ENCODE measurements at places on chromosomes 12 and 14. TPM values are rescaled to one million over a fixed set of nuclear protein-coding genes. Genes with fewer than 3 reads are reported as not detected.
A peak's percentile ranks its signal among the peaks of the same experiment; 100 is the strongest.

OR6C74 gene
- total RNA-seq: not detected

PTPRO gene
- not detected for total RNA-seq

FGF6 gene
- total RNA-seq: not detected

HPD gene
- 0.12 TPM for total RNA-seq

FGF23 gene
- not detected for total RNA-seq

GOLGA3 gene
- 48.9 TPM for total RNA-seq

GPRC5A gene
- total RNA-seq: 53.5 TPM

CEBPE gene
- total RNA-seq: not detected

ST8SIA1 gene
- 0.34 TPM for total RNA-seq

KRT3 gene
- not detected for total RNA-seq

GRCh38 chr14:68217791-68218340 is 398.3 kb downstream of the RAD51B start:
- DNase-seq: no peak

DNA sequence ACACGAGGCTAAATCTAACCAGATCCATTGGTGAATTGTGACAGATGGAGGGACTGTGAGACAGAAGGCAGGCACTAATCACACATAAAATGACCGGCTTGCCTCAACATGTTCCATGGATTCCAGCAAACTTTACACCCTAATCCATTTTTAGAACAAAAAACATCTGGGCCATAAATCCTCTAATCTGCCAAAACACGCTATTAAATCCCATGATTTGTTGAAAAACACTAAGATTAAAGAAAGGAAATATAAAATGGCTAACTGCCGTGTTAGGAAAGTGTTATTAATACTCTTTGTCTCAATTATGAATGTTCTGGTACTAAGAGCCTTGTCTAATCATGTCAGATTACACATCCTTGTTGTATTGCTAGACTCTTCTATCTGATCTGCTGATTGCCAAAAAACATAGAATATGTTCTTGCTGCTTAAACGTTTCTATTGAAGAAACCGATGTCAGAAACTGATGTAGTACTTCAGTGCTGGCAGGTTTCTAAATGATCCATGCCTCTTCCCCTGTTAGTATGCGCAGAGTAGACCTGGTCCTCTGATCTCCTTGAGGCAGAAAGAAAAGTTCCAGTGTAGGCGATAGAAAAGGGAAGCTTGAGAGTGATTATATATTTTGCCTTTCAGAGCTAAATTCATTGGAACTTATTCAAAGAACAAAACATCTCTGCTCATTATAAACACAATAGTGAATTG is 384.9 kb downstream of the SOX5 start:
- no peak for DNase-seq

DNA sequence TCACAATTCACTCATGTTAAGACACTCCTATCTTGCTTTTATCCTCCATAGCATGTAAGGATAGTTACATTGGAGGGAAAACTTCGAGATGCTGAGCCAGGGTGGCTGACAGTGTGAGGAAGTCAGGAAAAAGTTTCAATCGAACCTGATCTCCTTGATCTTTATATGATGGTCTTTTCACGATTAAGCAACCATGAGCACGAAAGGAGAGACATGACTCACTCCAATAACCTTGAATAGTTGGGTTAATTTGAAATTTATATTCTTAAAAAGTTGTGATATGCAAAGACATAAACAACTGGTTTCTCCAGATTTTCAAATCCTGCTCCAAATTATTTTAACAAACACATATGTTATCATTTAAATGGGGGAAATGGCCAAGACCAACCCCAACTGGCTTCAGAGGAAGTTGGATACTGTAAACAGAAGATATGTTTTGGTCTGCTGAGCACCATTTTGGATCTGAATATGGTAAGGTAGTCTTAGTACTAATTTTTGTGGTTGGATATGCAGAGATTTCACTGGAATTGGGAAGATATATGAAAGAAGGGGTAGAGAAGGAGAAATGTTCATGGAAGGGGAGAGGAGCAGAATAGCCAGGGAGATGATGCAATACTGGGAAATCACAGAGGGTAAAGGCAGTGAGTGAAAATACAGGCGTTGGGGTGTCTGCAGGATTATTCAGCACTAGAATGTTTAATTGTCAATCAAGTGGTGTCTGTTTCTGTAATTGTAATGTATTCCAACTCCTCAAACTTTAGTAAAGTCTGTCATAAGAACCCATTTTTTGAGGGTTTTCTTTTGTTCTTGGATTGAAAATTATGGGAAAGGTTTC is 185.2 kb upstream of the SLC38A2 start:
- no peak for DNase-seq

GRCh38 chr12:78420991-78421390 is 443.6 kb upstream of the SYT1 start:
- no peak for DNase-seq

DNA sequence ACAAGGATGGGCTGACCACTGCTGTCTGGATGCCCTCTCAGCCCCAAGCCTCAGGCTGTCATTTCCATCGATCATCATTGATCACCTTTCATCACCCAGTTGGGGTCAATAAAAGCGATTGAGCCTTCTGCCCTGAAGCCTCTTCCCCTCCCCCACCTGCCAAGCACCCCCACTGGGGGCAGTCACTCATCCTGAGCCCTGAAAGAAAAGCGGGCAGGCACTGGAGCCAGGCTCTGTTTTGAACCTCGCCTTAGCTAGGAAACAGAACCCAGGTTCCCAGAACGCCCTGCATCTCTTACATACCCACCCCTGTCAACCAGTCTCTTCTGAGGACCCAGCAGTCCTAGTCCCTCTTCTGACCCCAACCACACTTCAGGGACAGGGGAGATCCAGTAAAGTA is 5.8 kb downstream of the SMUG1 start:
- no peak for DNase-seq

DNA sequence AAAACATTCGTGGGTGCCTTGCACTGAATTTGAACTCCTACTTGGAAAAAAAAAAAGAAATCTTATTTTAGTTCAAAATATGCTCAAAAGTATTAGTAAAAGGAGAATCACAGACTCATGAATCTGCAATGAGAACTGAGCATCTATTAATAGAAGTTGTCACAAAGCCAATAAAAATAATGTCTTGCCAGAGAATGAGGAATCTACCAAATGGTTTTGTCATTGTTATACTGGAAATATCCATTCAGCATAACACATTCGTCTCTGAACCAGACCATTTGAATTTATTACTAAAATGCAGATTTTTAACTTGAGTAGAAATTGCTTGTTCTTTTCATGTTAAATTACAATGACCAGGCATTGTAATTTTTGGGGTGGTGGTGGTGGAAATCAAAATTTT is 11.6 kb upstream of the PTPRB start:
- peak; percentile 79 for DNase-seq

GRCh38 chr12:5593998-5594397 is 162.1 kb downstream of the NTF3 start:
- no peak for DNase-seq

GRCh38 chr14:52259434-52259833 is 8.1 kb upstream of the PTGDR start:
- DNase-seq: no peak

DNA sequence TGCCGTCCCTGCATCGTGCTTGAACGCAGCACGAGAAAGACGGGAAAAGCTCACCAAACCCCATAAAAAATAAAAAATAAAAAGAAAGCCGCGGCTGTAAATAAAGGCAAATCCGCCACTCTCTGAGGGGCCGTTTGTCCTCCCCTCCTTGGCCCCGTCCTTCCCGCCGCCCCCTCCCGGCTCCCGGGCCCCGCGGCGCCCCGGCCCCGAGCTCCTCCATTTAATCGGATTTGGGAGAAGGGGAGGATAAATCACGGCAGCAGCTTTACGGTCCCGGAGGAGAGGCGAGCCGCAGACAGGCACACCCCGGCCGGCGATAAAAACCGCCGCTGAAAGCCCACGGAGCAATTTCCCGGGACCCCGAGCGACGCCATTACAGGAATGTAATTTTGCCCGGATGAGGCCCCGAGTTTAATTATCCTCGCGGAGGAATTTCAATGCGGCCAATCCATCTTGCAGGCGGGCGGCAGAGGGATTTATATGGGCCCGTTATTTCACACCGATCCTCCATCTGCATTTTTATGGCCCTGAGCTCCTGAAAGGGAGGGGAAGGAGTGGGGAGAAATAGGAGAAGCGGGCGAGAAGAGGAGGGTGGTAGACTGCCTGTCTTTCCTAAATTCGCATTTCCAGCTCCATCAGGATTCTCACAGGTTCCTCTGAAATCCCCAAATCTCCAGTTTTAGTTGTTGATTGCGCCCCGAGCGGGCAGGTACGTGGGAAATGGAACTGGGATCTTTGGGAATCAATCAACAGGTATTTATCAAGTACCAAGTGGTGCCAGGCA is 1.3 kb upstream of the ATP5MC2 start:
- DNase-seq: no peak

- DNase-seq: no peak
These were observed 40.9 kb downstream of the INTS13 start for GRCh38 chr12:26896913-26897312.

DNA sequence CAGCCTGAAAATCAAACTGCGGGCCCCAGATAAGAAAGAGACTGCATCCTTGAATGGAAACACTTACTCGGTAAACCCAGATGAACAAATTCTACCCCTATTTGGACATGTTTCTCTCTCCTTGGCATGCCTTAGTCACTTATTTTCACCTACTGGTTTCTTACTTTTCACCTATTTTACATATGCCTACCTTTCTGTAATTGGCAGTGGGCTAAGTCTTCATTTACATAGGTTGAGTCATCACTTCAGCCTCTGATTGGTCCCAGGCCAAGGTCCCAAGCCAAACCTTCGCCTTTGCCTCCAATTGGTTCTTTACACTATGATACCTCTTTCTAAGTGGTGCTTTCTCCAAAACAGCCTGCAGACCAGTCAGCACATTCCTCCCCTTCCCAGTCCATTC is 111.3 kb downstream of the DYRK2 start:
- no peak for DNase-seq

GRCh38 chr14:93914278-93914677 is 12.9 kb upstream of the FAM181A start:
- no peak for DNase-seq

DNA sequence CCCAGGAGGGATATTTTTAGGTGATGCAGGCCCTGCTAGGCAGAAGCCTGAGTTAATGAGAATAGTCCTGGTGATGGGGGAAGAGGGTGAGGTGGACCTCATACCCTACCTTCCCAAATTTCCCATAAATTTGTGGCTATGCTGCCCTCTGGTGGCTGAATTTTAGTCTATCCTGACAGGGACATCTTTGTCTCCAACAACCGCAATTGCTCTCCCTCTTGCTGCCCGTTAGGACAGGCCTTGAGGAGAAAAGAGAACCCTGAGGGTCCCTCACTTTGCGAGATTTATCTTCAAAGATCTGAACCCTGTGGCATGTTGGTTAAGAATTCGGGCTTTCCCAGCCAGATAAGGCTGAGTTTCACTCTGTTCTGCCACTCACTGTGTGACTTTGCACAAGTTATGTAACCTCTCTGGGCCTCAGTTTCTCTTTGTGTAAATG is 9.8 kb upstream of the ZNF385A start:
- peak; percentile 42 for DNase-seq

- no peak for DNase-seq
These were observed 20.1 kb downstream of the STX2 start for GRCh38 chr12:130818635-130819576.

DNA sequence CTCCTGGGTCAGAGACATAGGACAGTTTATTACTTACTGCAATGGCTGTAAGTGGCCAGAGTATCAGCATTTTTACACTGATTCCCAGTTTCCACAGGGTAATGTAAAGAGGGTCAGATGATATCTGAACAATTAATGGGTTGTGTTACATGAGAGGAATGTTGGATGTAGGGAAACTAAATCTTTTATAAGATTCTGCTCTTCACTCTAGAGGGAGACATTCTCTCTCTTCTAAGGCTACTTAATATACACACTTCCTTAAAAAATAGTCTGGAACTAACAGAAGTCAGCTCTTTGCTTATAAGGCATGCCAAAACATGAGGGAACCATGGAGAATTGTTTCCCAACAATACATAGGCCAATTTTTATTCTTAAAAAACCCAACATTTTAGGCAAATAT is 389.8 kb downstream of the ETNK1 start:
- DNase-seq: no peak

GRCh38 chr12:29110506-29111442 is 38.3 kb upstream of the FAR2 start:
- no peak for DNase-seq

DNA sequence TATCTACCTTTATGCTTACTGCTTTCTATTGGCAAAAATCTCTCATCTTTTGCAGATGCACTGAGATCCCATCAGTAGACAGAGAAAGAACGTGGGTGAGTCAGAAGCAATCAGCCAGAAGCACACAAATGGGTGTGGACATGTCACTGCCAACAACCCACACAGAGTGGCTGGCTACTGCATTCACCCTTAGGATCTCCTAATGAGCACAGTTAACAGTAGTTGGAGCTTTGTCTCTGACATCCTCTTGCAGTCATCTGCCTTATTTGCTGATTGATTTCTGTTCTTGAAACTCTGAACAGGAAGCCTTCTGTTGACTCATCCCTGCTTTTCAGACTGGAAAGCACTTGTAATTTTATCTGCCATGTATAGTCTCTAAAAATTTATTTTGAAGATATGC is 117.2 kb downstream of the RGS6 start:
- peak; percentile 10 for DNase-seq

DNA sequence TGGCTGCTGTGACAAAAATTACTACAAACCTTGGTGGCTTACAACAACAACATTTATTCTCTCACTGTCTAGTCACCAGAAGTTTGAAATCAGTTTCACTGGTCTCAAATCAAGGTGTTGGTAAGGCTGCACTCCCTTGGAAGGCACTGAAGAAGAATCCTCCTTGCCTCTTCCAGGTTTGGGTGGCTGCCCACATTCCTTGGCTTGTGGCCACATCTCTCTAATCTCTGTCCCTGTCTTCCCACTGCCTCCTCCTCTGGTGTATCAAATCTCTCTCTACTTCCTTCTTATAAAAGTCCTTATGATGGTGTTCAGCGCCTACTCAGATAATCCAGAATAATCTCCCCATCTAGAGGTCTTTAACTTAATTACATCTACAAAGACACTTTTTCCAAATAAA is 31.0 kb downstream of the PLCZ1 start:
- DNase-seq: no peak

- DNase-seq: no peak
These were observed 38.1 kb downstream of the SMOC1 start for GRCh38 chr14:69917287-69917686.

GRCh38 chr14:74902941-74903705 is 19.9 kb downstream of the RPS6KL1 start:
- no peak for DNase-seq

DNA sequence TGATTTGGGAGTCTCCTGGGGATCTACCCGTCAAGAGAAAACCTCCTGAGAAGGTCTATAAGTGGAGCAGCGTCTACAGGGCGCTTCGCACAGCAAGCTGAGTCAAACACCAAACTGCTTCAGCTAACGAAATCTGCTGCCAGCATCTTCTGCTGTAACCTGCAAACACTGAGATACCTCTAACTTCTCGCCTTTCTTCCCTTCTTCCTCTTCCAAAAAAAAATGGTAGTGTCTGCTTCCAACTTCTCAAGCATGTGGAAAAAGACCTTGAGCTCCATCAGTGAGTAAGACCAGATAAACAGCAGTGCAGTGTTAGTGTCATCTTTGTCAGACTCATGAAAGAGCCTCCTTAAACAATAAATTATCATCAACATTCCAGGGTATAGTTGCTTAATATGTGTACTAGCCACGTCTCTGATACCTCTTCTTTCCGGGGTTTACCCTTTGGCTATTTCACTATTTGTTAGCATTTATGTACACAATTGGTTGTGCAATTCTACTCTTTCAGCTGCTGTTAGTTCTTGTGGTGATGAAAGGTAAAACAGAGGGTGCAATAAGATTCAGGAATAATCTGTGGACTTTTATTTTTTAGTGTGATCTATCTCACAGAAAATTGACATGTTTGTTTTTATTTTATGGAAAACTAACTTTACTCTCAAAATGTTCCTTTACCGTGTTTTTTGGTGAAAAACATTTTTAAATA is 81.6 kb downstream of the LLPH start:
- no peak for DNase-seq
